Activated B cell treated with CpG ODN at 0.5 μM for 24 hours (primary cell): ENCODE measurements at places on chromosomes 2 and 18. TPM values are rescaled to one million over a fixed set of nuclear protein-coding genes. Genes with fewer than 3 reads are reported as not detected.
A peak's percentile ranks its signal among the peaks of the same experiment; 100 is the strongest.

- peaks cover 18% of the 10 kb centered on the region for H3K27me3 ChIP-seq
- no peaks in the 10 kb centered on the region for H3K36me3 ChIP-seq
- H3K4me1 ChIP-seq: no peaks in the 10 kb centered on the region
- H3K27ac ChIP-seq: no peak overlapping the region
- H3K4me3 ChIP-seq: no peak overlapping the region
Observed at GRCh38 chr2:70498528-70498927, 55.1 kb downstream of the TGFA start.

DNA sequence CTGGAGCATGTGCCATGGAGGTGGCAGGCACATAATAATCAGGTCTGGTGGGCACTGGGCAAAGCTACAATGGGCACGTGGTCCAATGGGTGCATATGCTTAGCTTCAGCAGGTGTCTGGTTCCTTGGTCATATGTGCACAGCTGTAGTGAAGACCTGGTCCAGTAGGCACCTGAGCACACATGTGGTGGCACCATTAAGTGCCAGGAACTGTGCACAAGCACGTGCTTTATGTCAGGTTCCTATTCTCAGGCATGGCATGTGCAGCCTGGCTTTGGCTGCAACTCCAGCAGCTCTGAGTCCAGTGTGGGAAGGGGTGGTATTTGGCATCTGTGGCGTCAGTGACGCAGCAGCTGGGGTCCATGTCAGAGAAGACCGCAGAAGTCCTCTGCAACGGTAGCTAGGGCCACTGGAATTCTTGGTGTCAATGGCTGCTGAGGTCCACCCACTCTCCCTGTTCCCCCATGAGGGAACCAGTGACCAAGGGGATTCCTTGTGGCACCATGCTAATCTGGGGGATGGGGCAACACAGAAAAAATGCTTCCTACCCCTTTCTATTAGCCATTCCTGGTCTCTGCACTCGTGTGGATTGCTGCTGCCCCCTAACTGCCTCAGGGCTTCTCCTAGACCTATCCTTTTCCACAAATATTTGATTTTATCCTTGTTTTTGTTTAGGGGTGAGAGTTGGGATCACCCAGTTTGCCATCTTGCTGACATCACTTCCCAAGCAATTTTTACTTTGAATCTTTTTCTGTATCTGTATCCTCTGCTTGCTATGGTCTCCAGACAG lies 262.9 kb upstream of the MAP2 start:
- H3K4me1 ChIP-seq: no peaks in the 10 kb centered on the region
- no peak overlapping the region for H3K4me3 ChIP-seq
- DNase-seq: no peak
- no peak overlapping the region for H3K27ac ChIP-seq

- peaks cover 6% of the 10 kb centered on the region for H3K4me1 ChIP-seq
- no peaks in the 10 kb centered on the region for H3K27me3 ChIP-seq
- DNase-seq: no peak
- H3K36me3 ChIP-seq: no peaks in the 10 kb centered on the region
- H3K4me3 ChIP-seq: no peak overlapping the region
Observed at GRCh38 chr2:215729985-215730620, 283.2 kb downstream of the MREG start.

The IL36RN gene
- total RNA-seq: not detected in 2 replicates

DNA sequence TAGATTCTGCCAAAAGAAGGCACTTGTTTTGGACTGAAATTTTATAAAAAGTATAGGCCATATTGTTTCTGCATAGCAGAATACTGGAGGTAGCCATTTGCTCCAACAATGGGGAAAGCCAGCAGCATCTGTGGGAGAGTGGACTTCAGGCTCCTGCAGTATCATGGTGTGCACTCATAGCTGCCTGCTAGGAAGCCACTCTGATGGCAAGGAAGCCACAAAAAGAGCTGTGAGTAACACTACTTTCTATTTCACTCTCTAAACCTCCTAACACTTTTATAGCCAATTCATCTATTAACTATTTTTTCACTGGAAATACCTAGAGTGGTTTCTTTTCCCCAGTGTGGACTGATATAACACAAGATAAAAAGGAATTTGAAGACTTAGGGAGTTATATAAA lies 144.4 kb upstream of the KCNJ3 start:
- H3K36me3 ChIP-seq: no peaks in the 10 kb centered on the region
- no peaks in the 10 kb centered on the region for H3K4me1 ChIP-seq
- H3K27me3 ChIP-seq: no peaks in the 10 kb centered on the region
- H3K27ac ChIP-seq: no peak overlapping the region
- H3K4me3 ChIP-seq: no peak overlapping the region

DNA sequence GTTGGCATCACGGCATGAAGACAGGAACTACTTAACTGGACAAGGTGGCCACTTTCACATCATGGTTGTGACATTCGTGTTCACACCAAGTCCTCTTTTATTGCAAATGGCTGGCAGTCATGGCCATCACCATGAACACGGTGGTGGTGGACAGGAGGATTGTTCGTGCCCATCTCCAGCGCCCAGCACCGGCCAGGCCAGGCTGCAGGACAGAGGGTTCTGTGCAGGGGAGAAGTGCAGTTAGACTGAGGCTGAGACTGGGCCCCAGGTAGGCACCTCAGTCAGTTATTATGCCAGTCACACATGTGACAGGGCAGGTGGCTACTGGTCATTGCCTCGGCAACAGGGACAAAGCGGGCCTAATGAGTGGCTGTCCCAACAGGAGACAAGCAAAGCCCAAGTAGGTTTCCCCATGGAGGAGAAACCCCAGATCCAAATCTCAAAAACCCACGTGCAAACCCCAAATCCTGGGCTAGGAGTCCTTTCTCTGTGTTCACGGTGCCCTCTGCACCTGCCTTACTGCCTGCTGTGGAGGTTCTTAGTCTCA lies 468.1 kb upstream of the MYT1L start:
- no peak overlapping the region for H3K27ac ChIP-seq
- no peak for DNase-seq
- no peaks in the 10 kb centered on the region for H3K4me1 ChIP-seq
- H3K36me3 ChIP-seq: no peaks in the 10 kb centered on the region

GRCh38 chr18:32074206-32074605 lies 17.5 kb upstream of the RNF138 start:
- H3K36me3 ChIP-seq: peaks cover 5% of the 10 kb centered on the region
- H3K27ac ChIP-seq: no peak overlapping the region
- H3K27me3 ChIP-seq: no peaks in the 10 kb centered on the region

The GALNT3 gene
- 13.2 and 14.4 TPM in 2 replicates for total RNA-seq

GRCh38 chr2:240946046-240946445 lies 39.9 kb downstream of the CROCC2 start:
- no peak overlapping the region for H3K27ac ChIP-seq
- H3K4me3 ChIP-seq: no peak overlapping the region
- no peaks in the 10 kb centered on the region for H3K4me1 ChIP-seq
- peaks cover 7% of the 10 kb centered on the region for H3K27me3 ChIP-seq
- no peak for DNase-seq

- H3K36me3 ChIP-seq: no peaks in the 10 kb centered on the region
- no peak for DNase-seq
- H3K4me1 ChIP-seq: no peaks in the 10 kb centered on the region
- no peak overlapping the region for H3K27ac ChIP-seq
- no peak overlapping the region for H3K4me3 ChIP-seq
Observed at GRCh38 chr18:50722311-50722710, 97.5 kb downstream of the MRO start.

DNA sequence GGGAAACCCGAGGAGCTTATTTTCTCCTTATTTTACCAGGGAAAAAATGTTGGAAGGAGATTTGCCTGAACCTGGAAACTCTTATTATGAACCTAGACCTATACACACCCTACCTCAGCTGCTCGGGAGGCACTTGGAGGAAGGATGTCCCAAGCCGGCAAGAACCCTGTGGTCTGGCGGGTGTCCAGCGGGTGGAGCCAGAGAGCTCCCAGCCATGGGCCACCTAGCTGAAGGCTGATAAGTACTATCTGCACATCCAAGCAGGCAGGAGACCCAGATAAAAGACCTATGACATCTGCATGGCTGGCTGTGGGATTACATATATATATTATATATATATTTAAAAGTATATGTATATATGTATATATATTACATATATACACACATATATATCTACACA lies 1.1 kb upstream of the SLC14A1 start:
- no peak overlapping the region for H3K4me3 ChIP-seq
- no peaks in the 10 kb centered on the region for H3K4me1 ChIP-seq
- no peak overlapping the region for H3K27ac ChIP-seq
- no peaks in the 10 kb centered on the region for H3K36me3 ChIP-seq

DNA sequence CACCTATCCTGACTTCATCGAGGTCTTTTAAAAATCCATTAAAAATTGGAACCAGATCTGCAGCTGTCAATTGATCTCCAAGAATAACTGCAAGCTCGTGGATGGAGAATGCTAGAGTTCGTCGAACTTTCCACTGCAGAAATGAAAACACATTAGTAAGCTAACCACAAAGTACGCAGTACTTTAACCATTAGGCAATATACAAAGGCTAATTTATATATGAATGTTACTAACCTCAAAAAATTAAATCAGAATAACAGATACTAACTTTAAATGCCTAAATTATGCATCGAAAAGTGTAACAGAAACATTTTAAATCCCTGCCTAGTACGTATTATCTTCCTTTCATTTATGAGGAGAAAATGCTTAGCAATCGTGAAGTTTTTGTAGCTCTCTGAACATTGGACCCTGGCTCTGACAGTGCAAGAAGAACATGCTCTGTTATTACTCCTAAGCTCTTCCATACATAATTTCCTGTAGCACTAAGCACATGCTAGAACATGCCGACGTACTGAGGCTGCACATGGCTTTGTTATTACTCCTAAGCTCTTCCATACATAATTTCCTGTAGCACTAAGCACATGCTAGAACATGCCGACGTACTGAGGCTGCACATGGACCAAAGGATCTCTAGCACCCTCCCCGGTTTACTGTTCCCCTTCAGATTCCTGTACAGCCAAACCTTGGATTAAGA lies 57.0 kb downstream of the PPP4R1 start:
- no peak for DNase-seq
- no peaks in the 10 kb centered on the region for H3K4me1 ChIP-seq
- H3K4me3 ChIP-seq: no peak overlapping the region
- H3K27ac ChIP-seq: no peak overlapping the region

DNA sequence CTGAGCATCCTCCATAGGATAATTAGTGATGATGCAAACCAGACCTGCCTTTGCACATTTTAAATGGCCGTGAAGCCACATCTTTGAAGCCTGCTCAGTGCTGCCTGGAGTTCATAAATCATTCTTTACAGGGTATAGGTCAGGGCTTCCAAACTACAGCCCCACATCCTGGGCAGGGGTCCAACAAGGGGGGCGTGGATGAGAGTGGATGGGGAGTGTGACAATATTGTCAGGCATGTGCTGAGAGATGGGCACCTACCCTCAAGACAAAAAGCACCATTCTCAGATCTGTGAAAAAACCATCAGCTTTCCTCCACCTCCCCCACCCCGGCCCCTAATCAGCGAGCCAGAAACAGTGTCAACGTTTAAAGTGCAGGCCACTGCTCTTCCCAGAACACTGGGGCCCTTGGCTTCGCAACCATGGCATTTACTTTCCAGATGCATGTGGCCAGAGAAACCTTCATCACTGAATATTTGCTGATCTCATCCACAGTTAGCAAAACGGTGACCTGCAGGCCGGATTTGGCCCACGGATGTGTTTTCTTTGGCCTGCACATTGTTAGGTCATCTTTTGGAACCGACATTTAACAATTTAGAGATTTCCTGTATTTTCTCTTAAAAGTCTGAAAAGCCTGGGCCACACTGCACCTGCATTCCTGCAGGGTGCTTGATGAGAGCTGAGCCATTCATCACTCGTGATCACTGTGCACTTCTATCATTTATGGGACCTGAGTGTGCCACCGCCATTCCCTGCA lies 130.7 kb downstream of the ANKRD44 start:
- no peak for DNase-seq
- peaks cover 62% of the 10 kb centered on the region for H3K4me1 ChIP-seq
- no peak overlapping the region for H3K4me3 ChIP-seq
- H3K36me3 ChIP-seq: peaks cover 69% of the 10 kb centered on the region

DNA sequence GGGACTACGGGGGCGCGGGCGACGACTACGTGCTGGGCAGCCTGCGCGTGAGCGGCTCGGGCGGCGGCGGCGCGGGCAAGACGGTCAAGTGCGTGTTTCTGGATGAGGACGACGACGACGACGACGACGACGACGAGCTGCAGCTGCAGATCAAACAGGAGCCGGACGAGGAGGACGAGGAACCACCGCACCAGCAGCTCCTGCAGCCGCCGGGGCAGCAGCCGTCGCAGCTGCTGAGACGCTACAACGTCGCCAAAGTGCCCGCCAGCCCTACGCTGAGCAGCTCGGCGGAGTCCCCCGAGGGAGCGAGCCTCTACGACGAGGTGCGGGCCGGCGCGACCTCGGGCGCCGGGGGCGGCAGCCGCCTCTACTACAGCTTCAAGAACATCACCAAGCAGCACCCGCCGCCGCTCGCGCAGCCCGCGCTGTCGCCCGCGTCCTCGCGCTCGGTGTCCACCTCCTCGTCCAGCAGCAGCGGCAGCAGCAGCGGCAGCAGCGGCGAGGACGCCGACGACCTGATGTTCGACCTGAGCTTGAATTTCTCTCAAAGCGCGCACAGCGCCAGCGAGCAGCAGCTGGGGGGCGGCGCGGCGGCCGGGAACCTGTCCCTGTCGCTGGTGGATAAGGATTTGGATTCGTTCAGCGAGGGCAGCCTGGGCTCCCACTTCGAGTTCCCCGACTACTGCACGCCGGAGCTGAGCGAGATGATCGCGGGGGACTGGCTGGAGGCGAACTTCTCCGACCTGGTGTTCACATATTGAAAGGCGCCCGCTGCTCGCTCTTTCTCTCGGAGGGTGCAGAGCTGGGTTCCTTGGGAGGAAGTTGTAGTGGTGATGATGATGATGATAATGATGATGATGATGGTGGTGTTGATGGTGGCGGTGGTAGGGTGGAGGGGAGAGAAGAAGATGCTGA lies 1.4 kb downstream of the SOX11 start:
- H3K36me3 ChIP-seq: no peaks in the 10 kb centered on the region
- H3K4me3 ChIP-seq: no peak overlapping the region
- H3K27me3 ChIP-seq: peaks cover 47% of the 10 kb centered on the region
- DNase-seq: no peak
- H3K4me1 ChIP-seq: peaks cover 15% of the 10 kb centered on the region

The DSC1 gene
- not detected in 2 replicates for total RNA-seq

The NT5DC4 gene
- total RNA-seq: 1.4 and 2.1 TPM in 2 replicates

The LOXL3 gene
- 1.4 and 2.3 TPM in 2 replicates for total RNA-seq

DNA sequence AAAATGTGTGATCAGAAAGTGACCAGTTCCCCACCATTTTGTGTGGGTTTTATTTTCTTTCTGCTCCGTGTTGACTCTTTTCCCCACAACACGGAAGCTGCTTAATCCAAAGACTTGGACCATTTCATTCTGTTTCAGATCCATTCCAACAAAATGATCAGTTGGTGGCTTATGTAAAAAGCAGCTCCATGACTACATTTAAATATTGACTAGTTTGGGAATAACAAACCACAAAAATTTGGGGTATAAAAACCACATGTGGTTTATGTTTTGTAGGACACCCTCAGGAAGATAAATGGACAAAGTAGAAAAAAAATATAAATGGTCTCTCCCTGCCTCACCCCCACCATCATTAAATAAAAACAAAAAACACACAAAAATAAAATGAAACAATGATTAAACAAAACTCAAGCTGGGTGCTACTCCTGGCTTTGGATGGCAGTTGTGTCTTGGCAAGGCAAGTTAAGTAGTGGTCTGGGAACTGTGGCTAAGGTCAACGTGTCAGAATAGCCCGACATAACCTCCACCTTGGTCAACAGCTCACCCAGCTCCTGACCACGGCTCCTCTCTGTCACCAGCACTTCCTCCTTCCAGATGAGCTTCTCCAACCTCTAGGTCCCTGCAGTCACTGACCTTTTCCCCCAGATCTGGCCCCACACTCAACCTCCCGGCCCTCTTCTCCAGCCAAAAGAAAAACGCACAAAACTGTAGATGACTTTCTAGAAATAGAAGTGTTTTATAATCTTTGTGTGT lies 12.8 kb upstream of the WIPF1 start:
- H3K36me3 ChIP-seq: peaks cover 29% of the 10 kb centered on the region
- H3K27ac ChIP-seq: peak overlapping the region; percentile 95
- H3K27me3 ChIP-seq: no peaks in the 10 kb centered on the region
- H3K4me1 ChIP-seq: peaks cover 94% of the 10 kb centered on the region
- H3K4me3 ChIP-seq: peak overlapping the region; percentile 47

The PFN4 gene
- total RNA-seq: 0.34 and 0.60 TPM in 2 replicates
